NCI-H748 treated with DMSO at 0.1 percent for 48 hours (cell line): ENCODE measurements at places on chromosomes 12 and 14.

- DNase-seq: no peak
Observed at GRCh38 chr12:43858096-43858495, 22.2 kb downstream of the TMEM117 start.

DNA sequence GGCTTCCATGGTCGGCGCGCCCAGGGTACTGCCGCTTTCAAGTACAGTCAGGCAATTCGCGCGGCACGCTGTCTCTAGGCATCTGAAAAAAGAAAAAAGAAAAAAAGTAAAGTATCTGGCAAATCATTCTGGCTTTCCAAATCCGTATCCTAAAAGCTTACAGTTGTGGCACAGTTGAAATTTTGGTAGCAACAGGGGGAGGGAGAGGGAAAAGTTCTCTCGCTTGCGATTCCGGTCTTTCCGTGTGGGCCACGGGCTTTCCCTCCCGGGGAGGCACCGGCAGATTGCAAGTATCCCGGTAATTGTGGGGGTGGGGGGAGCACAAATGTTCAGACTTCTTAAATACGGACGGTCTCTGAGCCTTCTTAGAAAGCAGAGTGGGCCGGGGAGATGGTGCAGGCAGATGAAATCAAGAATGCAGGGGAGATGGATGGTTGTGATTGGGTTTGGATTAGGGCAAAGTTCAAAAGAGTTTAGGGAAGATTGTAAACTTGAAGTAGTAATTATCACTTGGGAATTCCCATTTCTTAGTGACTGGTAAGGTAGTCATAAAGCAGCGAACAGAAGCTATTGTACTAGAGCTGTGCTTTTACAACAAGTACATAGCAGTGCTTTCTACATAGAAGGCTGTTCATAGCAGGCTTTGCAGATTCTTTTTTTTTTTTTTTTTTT is 1.2 kb downstream of the SOCS2 start:
- DNase-seq: no peak

DNA sequence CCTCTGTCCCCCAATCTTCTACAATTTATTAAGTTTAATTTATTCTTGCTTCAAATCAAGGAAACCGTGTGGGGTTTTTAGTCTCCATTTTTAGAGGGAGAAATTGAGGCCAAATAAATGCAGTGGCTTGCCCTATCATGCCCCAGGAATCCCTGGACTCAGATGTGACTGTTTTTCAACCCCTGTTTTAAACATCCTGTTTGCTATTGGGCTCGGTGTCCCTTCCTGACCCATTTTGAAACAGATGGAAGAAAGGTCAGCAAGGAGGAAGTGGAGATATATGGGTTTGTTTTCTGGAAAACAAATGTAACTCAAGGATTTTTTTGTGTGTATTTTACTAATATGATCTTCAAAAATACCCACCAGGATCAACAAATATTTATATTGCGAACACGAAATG is 84.7 kb downstream of the DACT1 start:
- DNase-seq: no peak

- DNase-seq: no peak
Observed at GRCh38 chr14:39169541-39169900, 612 bp downstream of the TRAPPC6B start.

DNA sequence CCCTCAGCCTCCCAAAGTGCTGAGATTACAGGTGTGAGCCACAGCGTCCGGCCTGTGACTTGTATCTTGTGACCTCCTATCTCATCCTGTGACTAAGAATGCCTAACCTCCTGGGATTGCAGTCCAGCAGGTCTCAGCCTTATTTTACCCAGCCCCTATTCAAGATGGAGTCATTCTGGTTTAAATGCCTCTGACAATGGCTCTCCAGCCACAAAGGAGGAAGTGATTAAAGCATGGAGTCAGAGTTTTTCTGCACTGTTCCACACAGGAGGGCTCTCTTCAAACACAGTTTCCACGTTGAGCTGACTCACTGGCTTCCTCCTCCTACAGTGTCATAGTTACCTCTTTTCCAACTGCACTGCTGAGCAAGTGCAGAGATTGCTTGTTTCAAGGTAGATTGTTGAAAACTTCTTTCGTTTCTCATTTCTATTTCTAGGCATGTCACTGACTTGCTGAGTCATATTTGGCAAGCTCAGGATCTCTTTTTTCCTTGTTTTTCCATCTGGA is 383.8 kb downstream of the PCNX1 start:
- no peak for DNase-seq

DNA sequence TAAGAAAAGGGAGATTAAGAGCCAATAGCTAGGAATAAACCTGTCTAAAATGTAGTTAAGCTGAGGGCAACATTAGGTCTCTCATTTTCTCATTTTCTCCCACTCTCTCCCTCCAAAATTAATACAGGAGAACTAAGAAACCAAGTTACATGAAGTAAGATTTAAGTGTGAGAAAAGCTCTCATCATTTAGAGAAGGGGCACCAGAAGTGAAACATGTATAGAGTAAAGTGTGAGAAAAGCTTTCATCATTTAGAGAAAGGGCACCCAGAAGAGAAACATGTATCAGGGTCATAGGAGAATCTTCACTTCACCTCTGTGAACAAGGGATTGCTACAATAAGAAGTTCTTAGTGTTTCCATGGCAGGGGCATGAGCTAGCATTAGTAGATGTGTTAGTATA is 132.4 kb upstream of the CNTN1 start:
- no peak for DNase-seq

DNA sequence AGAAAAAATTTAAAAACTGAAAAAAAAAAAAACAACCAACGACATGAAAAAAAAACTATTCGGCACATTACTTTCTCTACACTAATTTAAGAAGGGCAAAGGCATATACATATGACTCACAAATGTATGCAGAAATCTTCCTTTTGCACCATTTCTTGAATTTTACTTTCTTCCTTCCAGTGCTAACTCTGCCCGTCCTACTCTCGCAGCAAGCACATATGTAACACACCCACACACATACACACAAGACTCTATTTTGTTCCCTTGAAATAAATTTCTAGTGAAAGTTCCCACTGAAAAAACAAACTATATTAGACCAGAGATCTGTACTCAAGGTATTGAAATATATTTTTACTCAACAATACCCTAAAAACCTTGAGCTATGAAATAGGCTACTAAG is 14.6 kb downstream of the BTG1 start:
- no peak for DNase-seq

GRCh38 chr12:127823801-127824200 is 443.2 kb upstream of the TMEM132C start:
- DNase-seq: no peak

GRCh38 chr12:57734591-57734990 is 4.0 kb downstream of the AGAP2 start:
- no peak for DNase-seq

DNA sequence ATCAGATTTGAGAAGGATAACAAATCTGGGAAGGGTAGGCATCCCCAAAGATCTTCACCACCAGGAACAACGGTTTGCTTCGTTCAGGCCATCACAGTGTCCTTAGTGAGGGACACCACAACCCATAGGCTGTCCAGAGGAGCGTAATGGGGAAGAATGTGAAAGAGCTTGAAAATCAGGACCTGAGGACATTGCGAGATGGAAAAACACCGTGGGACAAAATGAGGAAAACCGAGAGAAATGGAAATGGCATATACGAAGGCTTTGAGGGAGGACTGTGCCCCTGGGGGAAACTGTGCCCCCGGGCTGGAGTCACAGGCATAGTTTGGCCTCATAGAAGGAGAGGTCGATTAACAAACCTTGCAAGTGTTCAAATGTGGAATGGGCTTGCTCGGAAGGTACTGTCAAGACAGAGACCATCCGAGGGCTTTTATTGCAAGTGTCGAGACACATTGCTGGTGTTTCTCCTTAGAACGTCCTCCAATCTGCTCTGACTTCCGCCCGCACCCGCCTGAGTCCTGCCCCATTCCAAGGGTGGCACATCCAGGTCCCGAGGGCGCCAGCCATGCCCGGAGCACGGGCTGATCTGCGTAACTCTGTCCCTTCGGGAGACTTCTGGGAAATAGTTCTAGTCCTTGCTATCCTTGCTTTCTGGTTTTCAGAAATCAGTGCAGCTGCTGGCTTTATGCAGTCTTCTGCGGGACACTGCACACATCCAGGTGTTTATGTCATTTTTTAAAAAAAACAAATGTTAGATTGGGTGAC is 885 bp upstream of the PALS1 start:
- DNase-seq: peak; percentile 14

- no peak for DNase-seq
Observed at GRCh38 chr14:73239393-73240241, 2.3 kb downstream of the PAPLN start.

- DNase-seq: no peak
Observed at GRCh38 chr14:20905676-20906075, 14.5 kb downstream of the RNASE3 start.

DNA sequence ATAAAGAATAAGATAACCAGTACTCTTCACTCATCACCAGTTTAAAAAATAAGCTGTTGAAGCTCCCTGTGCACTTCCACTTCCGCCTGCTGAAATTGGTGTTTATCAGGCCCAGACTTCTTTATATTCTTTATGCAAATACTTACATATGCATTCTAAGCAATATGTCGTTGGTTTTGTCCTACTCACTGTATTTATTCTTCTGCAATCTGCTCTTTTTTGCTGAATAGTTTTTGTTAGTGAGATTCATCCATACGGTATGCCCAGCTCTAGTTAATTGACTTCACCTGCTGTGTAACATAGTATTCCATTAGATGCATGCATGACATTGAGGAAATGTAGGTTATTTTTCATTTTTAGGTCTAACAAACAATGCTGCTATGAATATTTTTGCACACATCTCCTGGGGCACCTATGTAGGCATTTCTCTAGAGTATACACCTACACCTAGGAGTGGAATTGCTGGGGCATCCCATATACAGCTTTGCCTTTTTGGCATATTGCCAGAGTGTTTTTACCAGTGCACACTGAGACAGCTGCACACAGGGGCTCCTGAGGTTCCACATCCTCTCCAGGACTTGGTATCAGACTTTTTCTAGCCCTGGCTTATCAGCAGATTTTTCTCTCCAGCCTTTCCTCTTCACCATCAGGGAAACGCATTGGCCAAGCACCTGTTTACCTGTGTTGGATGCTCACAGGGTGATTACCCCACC is 1.0 kb upstream of the NRIP2 start:
- no peak for DNase-seq

GRCh38 chr12:87921621-87922020 is 107.6 kb downstream of the C12orf50 start:
- DNase-seq: no peak

DNA sequence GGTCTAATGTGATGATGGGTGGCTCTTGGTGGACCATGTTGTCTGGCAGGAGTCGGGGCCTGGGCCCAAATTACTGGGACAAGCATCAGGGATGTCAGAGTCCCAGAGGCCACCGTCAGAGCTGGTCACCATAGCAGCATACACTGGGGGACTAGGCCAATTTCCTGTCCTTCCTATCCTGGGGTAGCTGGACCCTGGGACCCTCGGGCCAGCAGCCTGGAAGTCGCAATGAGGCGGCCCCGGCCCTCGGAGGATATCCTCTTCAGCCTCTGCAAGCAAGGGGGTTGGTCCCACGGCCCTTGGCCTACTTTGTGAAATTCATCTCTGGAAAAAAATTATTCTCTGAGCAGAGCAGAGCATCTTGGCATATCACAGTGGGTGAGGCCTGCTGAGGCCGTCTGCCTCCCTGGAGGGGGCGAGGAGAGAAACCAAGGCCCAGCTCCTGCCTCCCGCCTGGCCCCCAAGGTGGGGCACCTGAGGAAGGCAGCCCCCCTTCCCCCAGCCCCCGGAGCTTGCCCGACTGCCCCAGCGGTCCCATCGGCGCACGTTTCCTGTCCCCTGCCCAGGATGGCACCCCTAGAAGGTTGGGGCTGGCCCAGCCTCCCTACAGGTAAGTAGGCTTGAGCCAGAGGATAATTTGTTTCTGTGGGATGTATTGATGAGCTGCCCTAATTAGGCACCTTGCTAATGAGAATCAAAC is 135.0 kb upstream of the MYL2 start:
- DNase-seq: no peak

GRCh38 chr12:20931894-20932293 is 121.4 kb downstream of the SLCO1B3 start:
- DNase-seq: no peak

DNA sequence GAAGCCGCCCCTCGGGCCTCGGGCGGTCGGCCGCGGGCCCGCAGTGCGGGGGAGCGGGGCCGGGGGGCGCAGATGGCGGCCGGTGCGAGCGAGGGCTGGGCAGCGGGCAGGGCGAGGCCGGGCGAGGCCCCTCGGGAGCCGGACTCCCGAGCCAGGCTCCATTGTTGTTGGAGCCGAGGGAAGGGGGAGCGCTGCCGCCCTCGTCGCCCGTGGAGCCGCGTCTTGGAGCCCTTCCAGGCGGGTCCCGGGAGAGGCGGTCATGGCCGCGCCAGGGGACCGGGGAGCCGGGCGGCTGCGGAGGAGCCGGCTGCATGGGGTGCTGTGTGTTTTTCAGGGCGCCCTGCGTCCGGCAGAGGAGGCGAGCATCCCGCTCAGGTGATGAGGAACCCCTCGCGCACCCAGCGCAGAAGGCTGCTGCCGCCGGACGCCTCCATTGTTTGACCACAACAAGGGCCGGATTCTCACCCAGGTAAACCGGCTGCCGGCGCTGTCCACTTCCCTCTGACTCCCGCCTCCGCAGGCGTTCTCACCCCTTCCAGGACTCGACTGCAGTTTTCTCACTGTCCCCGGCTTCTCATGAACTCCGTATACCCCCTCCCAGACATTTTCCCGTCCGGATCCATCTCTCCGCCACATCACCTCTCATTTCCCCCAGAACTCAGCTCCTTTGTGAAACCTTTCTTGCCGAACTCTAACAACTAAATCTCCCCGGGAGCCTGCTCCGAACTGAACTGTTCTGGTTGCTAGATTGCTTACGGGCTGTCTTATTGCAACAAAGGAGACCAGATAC is 732 bp downstream of the ZNF664 start:
- peak; percentile 43 for DNase-seq

- DNase-seq: no peak
Observed at GRCh38 chr12:84601483-84601882, 311.1 kb downstream of the SLC6A15 start.

DNA sequence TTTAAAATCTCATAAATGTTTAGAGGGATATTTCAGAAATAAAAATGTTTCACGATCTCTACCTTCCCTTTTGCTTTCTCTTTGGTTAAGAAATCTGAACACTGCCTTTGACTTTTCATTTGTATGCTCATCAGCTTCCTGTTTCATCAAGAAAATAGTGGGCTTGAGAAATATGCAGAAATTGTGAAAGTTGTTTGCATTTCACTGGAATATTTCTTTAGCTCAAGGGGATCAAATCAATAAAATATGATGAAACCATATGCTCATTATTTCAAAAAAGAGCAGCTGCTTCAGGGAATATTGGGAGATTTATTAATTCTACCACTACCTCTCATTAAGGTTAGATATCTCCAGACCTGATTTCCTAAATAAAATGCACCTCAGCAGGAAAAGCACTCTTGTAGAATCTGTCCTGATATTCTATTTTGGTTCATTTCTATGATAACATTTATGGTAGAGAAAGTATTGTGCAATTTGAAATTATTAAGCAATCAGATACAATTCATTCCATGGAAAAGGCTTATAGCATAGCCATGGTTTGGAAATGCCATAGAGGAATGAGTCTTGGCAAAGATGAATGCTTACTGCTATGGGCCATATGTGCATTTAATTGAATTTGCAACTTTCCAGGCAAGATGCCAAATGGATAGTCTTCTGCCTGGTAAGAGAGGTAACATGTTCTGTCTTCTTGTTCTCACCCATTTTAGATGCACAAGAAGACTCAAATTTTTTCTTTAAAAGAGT is 212.6 kb upstream of the SLC16A7 start:
- DNase-seq: no peak

GRCh38 chr14:68459480-68460136 is 333.3 kb downstream of the ZFP36L1 start:
- no peak for DNase-seq
